Activated T-helper 1 cell treated with Interleukin-2 at 50 U/mL for 16 hours (primary cell): ENCODE measurements at places on chromosomes 6 and 20.

DNA sequence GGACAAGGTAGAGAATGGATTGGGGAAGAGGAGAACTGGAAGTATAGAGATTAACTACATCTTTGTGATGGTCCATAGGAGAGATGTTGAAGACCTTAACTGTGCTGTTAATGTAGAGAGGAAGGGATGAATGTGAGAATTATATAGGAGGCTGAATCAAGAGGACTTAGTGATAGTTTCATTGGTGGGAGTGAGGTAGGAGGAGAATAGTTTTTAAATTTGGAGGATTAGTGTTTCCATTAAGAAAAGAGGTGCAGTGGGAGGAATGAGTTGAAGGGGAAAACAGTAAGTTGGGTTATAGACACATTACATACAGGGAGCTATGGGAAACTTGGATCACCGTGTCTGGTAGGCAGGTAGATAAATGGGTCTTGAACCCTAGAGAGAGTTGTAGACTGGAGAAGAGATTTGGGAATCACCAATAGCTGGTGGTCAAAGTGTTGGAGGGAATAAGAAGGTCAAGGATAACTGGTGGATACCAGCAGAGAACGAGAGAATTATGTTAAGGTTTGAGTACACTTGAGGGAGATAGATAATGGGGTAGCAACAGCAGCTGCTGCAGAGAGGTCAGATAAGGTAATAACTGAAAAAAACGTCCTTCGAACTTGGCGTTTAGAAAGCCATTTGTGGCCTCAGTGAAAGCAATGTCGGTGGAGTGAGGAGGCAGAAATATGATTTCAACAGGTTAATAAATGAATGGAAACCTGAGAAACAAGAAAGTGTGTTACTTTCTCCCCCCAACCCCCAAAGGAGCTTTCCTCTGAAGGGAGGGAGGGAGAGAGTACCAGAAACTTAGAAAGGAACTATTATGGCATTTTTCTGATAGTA lies 3.1 kb downstream of the C6orf89 start:
- no peak for DNase-seq

DNA sequence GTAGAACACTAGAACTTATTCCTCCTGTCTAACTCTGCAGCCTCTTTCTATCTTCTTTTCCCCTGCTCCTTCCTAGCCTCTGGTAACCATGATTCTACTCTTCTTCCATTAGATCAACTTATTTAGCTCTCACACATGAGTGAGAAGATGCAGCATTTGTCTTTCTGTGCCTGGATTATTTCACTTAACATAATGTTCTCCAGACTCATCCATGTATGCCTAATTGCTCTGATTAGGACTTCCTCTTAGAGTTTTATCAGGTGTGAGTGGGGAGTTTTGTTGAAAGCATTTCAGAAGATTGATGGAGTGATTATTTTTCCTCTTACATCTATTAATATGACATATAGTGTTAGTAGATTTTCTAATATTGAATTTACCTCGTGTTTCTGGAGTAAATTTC lies 140.4 kb downstream of the CDKAL1 start:
- no peak for DNase-seq

- no peak for DNase-seq
These were observed 68.5 kb upstream of the ZNF184 start for GRCh38 chr6:27541212-27541932.

DNA sequence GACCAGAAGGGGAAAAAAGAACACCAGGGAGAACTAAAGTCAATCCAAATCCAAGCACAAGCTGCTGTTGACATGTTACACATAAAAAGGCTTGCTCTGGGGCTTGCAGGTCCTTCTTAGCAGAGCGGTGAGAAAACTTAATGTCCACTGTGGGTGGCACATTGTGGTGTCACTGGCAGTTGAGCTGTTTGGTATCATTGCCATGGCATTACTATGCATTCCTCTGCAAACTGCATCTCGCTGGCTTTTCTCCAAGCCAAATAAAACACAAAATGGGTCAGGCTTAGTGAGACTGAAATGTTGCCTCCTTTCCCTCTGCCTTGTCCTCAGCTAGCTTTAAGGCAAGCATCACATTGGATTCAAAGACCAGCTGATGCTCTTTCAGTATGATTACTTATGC lies 40.9 kb downstream of the LY86 start:
- DNase-seq: no peak

DNA sequence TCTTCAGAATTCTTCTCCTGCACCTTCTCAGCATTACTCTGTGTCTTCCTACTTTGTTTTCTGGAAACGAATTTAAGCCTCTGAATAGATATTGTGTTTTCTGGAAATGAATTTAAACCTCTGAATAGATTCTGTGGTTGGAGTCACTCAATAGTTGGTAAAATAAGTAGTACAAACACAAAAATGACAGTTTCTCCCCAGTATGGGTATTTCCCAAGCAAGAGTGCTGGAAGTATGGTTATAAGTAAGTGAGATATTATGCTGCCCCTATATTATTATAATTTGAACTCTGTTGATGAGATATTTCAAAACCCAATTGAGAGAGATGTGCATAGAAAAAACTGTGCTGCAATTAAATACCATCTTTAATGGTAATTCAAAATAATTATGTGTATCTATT lies 94.9 kb downstream of the TINAG start:
- no peak for DNase-seq

- no peak for DNase-seq
These were observed 304.1 kb downstream of the TAF4 start for GRCh38 chr20:61761453-61762166.

DNA sequence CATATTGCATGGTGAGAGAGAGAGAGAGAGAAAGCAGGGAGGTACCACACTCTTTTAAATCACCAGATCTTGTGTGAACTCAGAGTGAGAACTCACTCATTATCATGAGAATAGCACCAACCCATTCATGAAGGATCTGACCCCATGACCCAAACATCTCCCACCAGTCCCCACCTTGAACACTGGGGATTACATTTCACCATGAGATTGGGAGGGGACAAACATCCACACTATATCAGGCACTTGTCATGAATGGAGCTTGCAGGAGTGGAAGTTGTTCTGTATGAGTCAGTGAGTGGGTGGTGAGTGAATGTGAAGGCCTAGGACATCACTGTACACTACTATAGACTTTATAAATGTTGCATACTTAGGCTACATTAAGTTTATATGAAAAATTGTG lies 47.7 kb upstream of the RNF182 start:
- no peak for DNase-seq

DNA sequence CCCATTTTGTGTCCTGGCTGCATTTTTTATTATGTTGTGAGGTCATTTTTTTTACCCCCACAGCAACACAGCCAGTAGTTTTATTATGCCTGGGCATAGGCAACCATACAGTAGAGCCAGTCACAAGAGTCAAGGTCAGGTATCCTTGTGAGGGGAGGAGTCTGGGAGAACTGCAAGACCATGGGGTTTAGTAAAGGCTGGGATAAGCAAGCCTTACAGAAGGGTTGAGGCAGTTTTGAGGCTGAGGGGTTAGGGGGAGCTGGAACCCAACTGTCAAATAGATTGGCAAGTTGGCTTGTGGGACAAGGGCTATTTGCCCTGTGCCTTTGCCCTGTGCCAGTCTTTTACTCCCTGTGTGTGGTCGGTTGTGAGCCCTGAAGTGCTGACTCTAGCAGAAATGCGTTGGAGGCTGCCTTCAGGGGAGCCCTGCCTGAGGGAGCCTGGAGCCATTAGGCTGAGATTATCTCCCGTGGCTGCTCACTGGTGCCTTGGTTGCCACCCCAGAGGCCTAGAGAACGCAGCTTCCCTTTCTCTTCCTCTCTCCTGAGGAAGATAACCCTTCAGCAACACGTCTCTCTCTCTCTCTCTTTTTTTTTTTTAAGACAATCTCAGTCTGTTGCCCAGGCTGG lies 31.1 kb downstream of the RALY start:
- no peak for DNase-seq

DNA sequence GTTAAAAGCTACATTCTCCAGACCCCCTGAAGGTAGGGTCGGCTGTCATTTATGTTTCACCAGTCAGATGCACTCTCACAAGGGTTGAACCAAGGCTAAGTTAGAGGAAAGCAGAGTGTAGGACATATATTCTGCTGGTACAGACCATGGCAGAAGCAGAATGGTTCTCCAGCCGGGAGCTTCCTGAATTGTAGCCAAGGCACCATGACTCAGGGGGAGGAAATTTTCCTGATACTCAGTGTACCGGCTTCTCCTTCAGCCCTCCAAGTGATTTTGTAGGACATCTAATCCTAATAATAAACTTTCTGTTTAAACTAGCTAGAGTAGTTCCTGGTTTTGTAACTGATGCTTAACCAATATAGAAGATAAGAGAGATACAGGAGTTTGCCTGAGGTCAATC lies 14.2 kb upstream of the SLPI start:
- no peak for DNase-seq

DNA sequence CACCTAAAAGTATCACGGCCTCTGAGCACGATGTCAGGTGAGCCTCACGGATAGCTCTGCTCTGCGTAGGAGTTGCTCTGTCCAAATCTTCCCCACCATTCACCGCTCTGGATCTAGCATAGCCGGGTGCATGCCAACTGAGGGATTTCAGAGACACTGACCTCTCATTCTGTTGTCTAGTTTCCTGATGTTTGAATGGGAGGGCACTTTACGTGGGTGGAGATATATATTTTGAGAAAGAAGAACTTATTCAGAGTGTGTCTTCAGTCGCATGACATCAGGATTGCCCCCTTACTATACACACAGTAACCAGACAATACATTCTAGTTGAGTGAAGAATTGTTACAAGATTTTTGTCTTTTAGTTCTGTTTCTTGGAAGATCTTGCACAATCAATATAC lies 96.5 kb upstream of the CITED2 start:
- DNase-seq: no peak

DNA sequence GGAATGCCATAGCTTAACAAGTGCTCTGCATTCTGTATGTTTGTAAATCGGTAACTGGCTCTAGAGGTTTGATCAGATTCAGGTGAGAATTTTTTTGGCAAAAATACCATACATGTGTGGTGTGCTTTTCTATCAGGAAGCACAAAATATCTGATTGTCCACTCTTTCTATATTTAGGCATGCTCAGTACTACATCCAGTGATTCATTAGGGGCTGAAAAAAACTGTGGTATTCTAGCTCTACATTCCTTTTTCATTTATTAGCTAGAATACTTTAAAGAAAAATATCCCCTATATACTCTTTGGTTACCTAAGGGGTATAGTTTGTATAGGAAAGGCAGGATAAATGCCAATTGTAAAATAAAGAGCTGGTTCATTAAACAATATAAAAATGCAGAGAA lies 10.6 kb upstream of the ELOVL2 start:
- no peak for DNase-seq

- no peak for DNase-seq
These were observed 32.5 kb downstream of the SYNDIG1 start for GRCh38 chr20:24501764-24502556.

- DNase-seq: no peak
These were observed 370.3 kb downstream of the CD109 start for GRCh38 chr6:74066168-74066871.

- DNase-seq: no peak
These were observed 72.8 kb downstream of the RPS12 start for GRCh38 chr6:132887204-132887603.

DNA sequence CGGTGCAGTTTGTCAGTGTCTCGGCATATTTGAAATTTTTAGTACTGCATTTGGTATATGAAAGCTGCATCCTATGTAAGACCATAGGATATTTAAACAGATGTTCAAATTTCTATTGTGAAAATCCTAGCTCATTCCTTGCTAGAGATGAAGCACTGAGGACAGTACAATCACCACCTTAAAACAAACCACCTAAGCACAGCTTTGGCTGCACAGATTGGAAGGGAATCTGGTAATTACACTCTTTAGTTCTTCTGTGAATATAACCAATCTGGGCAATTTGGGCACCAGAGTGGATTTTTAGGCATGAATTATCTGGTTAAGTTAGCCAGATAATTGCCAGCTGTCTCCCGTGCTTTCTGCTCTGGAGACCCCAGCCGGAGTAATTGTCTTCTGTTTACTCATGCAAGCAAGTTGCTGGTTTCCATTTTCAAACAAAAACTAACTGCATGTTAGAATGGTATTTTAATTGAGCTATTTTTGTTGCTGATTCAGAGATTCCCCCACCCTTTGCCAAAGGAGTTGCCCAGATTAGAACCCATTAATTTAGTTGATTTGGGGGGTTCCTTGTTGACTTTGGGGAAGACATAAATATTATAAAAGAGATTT lies 36.9 kb downstream of the E2F3 start:
- no peak for DNase-seq

GRCh38 chr6:155417454-155417853 lies 38.2 kb downstream of the NOX3 start:
- no peak for DNase-seq

DNA sequence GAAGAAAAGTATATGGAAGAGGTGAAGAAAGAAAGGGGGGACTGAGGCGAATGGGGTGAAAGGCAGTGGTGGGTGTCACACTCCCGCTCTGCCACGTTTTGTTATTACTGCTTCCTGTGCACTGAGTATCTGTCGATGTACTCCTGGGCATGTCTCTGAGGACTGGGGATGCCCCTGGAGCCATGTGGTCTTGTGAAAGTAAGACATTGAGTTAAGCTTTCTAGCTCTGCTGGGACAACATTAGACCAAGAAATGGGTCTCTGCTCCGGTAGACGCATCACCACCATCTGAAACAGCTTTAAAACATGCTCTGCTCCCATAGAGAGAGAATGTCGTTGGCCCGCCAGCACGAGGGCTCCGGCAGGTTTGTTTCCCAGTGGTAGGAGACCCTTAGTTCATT lies 40.0 kb downstream of the IRF4 start:
- no peak for DNase-seq

DNA sequence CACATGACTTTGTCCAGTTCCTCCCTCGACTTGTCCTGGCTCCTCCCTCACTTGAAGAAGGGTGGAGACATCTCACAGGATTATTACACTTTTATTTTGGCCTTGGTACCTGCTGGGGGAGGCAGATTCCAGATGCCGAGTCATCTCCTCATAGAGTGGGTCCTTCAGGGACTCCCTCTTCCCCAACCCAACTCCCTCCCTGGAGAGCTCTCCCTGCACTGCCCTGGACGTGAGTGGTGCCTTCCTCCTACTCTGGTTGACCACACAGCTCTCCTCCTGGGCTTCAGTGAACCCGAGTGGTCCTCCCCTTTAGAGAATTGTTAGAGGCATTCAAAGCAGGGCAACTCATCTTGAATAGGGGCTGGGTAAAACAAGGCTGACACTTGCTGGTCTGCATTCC lies 40.9 kb upstream of the MC3R start:
- no peak for DNase-seq

DNA sequence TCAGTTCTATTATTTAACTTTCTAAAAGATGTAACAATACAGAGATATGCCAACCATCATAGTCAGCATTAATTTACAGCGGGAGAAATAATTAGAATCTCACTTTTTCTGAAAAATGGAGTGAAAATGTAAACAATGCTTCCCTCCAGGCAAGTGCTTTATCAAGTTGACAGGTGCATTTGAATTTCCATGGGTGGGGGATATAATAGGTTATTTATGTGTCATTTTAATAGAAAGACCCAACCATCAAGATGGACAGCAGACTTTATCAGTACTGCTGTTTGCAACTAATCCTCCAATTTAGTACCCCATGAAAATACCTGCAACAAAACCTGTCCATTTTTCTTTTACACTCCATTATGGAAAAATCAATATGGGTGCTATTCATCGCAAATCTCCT lies 780.1 kb downstream of the TFAP2A start:
- no peak for DNase-seq

GRCh38 chr6:90126839-90127238 lies 169.8 kb downstream of the BACH2 start:
- no peak for DNase-seq

GRCh38 chr6:168834801-168835200 lies 393.8 kb downstream of the SMOC2 start:
- no peak for DNase-seq

- DNase-seq: no peak
These were observed 64.3 kb downstream of the ANKS1A start for GRCh38 chr6:34953061-34954025.

GRCh38 chr6:40912158-40912946 lies 126.7 kb downstream of the UNC5CL start:
- no peak for DNase-seq
